ENCODE measurements at places on chromosomes 1 and 21. TPM values are rescaled to one million over a fixed set of nuclear protein-coding genes. Genes with fewer than 3 reads are reported as not detected.

DNA sequence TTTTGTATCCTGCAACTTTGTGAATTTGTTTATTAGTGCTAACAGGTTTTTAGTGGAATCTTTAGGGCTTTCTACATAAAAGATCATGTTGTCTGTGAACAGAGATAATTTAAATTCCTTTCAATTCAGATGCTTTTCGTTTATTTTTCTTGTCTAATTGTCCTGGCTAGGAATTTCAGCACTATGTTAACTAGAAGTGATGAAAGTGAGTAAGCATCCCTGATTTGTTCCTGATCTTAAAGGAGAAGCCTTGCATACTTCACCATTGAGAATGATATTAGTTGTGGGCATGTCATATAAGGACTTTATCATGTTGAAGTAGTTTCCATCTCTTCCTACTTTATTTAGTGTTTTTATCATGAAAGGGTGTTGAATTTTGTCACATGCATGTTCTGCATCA is 23.6 kb upstream of the TRIM67 start:
- DNase-seq, result no peak

GRCh38 chr1:151352021-151352718 is 5.1 kb upstream of the RFX5 start:
- DNase-seq, result no peak

DNA sequence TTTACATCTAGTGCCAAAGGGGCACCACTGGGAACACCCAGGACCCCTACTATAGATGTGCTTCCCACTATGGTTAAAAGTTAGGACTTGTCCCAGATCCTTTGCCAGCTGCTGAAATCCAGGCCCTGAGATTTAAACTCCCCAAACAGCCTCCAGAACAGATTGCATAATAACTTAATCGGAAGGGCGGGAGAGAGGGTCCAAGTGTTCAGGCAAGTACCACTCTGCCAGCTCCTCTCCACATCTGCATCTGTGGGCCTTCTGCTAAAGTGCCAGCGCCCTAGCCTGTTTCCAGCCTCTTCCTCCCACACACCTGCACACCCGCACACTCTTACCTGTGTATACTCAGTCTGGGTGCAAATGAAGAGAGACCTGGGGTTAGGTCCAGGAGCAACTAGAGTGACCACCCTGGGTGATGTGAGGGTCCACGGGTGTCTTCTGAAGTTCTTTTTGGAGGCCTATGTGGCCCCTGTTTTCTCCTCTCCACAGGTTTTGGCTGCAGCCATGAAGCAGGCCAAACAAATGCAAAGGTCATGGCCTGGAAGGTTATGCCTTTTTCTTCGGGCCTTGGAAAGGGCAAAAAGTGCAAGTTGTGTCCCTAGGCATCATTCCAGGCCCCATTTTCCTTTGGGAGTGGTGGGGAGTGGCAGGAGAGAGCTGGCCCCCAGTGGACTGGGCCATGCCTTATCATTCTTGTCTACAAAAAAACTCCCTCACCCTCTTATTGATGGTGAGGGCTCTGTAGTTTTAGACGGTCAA is 29.3 kb downstream of the KIRREL1 start:
- DNase-seq, result no peak

GRCh38 chr21:45465105-45465504 is 60.1 kb downstream of the COL18A1 start:
- peak; percentile 31 for DNase-seq

DNA sequence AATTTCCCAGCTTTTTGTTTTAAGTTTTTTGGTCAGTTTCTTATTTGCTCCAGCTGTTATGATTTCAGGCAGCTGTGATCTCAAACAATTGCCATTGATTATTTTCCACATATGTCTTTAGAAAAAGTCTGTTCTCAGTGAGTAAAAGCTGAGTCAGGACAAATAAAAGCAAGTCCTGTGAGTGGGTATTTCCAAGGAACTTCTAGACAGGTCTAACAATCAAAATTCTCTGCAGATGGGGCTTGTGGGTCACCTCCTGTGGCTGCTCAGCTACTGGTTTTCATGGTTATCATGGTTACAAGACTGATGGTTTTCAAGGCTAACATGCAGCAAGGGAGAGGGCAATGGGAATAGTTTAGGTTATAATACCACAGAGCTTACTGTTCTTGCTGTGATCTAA is 585.7 kb downstream of the LMO4 start:
- DNase-seq, result no peak

GRCh38 chr1:61752921-61753389 is 10.7 kb downstream of the PATJ start:
- no peak for DNase-seq

TRMT1L gene
- 21.4 TPM for total RNA-seq

IGSF3 gene
- 13.0 TPM for total RNA-seq

Data from right cardiac atrium (tissue), 5 donors.